Activated CD8-positive, alpha-beta T cell treated with anti-CD3 and anti-CD28 coated beads, Interleukin-2, amount 10 ng/mL, durations not matched to agents 7 days and 5 days (primary cell): ENCODE measurements at places on chromosomes 1 and 21. TPM values are rescaled to one million over a fixed set of nuclear protein-coding genes. Genes with fewer than 3 reads are reported as not detected.

The C1QB gene
- not detected for total RNA-seq

The GPR25 gene
- total RNA-seq, result 0.82 TPM

- no peak overlapping the region for H3K4me3 ChIP-seq
- no peaks in the 10 kb centered on the region for H3K27me3 ChIP-seq
Measured at GRCh38 chr1:34128186-34128889, 36.7 kb downstream of the CSMD2 start.

GRCh38 chr1:43997295-43997999 lies 6.0 kb downstream of the CCDC24 start:
- no peaks in the 10 kb centered on the region for H3K27me3 ChIP-seq
- H3K4me3 ChIP-seq, result no peak overlapping the region

DNA sequence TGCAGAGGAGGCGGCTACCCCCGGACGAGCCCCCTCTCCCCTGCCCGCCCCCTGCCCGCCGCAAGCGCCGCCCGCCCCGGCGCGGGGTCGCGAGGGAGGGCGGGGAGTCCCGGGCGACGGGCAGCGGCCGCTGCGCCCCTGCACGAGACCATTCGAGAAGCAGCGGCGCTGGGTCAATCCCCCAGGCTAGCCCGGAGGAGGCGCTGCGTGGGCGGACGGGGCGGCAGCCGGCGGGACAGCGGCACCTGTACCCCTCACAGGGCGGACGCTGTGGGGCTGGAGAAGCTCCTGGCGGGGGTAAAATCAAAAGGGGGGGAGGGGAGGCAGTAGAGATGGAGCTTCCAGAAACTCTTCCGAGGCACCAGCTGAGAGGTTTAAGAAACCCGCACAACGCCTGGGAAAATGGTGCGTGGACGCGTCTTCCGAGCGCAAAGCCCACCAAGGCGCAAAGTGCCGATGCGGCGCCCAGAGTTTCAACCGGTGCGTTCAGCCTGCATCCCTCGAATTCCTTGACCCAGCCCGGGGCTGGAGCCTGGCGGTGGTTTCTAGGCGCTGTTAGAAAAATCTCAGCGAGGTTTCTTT lies at the start of gene PLPPR5:
TSS of gene PLPPR5 (minus strand) at position 1 of the 582 bp plus-strand sequence. CDS start 190 bp downstream, outside the sequence.
- H3K27me3 ChIP-seq, result peaks cover 52% of the 10 kb centered on the region
- H3K4me1 ChIP-seq, result peaks cover 4% of the 10 kb centered on the region
- no peaks in the 10 kb centered on the region for H3K36me3 ChIP-seq
- DNase-seq, result peak; percentile 21

DNA sequence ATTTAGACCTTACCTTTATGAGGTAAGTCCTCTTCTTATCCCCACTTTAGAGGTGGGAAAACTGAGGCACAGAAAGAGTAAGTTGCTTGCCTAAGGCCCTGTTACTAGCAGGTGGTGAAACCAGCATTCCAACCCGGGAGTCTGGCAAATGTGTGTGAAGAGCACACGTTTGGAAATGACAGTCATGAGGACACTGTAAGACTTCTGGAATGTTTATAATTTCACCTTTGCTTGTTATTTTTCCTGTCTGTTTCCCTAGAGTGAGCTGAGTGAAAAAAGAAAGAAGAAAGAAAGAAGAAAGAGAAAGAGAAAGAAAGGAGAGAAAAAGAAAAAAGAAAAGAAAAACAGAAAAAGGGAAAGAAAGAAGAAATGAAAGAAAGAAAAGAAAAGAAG lies 21.2 kb upstream of the LGALS8 start:
- no peaks in the 10 kb centered on the region for H3K36me3 ChIP-seq
- peaks cover 12% of the 10 kb centered on the region for H3K4me1 ChIP-seq
- no peak for DNase-seq
- peaks cover 5% of the 10 kb centered on the region for H3K27me3 ChIP-seq

GRCh38 chr1:221264848-221265247 lies 385.6 kb downstream of the HLX start:
- H3K36me3 ChIP-seq, result no peaks in the 10 kb centered on the region
- H3K4me1 ChIP-seq, result no peaks in the 10 kb centered on the region
- H3K27me3 ChIP-seq, result no peaks in the 10 kb centered on the region
- H3K27ac ChIP-seq, result no peak overlapping the region

The BARHL2 gene
- not detected for total RNA-seq

The C8A gene
- not detected for total RNA-seq

GRCh38 chr1:208595745-208596144 lies 351.6 kb upstream of the PLXNA2 start:
- no peaks in the 10 kb centered on the region for H3K36me3 ChIP-seq
- DNase-seq, result no peak
- no peak overlapping the region for H3K4me3 ChIP-seq
- peaks cover 2% of the 10 kb centered on the region for H3K27me3 ChIP-seq
- no peaks in the 10 kb centered on the region for H3K4me1 ChIP-seq

DNA sequence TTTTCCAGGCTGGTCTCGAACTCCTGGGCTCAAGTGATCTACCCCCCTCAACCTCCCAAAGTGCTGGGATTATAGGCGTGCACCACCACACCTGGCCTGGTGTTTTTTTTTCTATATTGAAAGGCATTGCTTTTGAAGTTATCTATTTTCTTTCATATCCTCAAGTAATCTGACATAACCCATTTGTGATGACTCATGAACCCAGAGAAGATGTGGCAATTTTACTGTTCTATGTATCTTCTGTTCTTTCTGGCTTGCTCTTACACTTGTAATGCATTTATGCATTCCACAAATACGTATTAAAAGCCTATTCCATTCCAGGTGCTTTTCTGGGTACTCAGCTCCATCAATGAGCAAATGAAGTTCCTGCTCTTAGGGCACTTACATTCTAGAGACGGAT lies 29.9 kb upstream of the ERRFI1 start:
- no peak overlapping the region for H3K27ac ChIP-seq
- H3K4me1 ChIP-seq, result no peaks in the 10 kb centered on the region
- H3K27me3 ChIP-seq, result peaks cover 8% of the 10 kb centered on the region
- no peak for DNase-seq
- H3K4me3 ChIP-seq, result no peak overlapping the region
- H3K36me3 ChIP-seq, result no peaks in the 10 kb centered on the region

DNA sequence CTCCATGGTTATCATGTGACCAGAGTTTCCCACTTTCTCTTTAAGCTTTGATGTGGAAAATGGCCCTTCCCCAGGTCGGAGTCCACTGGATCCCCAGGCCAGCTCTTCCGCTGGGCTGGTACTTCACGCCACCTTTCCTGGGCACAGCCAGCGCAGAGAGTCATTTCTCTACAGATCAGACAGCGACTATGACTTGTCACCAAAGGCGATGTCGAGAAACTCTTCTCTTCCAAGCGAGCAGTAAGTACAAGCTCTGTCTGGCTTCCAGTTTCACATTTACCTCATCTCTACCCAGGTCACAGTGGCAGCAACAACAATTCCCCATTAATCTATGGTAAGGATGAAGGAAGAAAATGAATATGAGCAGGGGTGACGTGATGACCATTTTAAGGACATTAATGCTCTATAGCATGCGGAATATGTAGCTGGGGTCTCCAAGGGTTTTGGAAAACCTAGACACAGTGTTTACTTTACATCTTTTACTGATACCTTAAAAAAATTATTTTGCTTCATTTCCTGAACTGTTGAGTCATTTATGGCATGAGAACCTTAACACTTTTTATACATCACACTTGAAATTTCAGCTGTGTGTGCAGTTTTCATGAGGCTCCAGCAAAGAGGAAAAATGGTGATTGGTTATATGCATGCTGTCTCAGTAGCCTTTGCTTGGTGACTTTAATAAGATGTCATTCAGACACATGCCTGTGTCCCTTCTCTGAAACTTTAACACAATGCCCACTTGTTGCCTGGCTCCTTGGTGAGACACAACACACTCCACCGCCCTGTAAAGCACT lies 286.3 kb upstream of the SGIP1 start:
- no peaks in the 10 kb centered on the region for H3K27me3 ChIP-seq
- DNase-seq, result no peak
- H3K4me1 ChIP-seq, result peaks cover 43% of the 10 kb centered on the region
- no peaks in the 10 kb centered on the region for H3K36me3 ChIP-seq

The A3GALT2 gene
- not detected for total RNA-seq

- no peaks in the 10 kb centered on the region for H3K27me3 ChIP-seq
- H3K4me3 ChIP-seq, result peak overlapping the region; percentile 78
Measured at GRCh38 chr1:202958544-202959275, 598 bp upstream of the ADIPOR1 start.

- no peak within 1 kb of the TSS for H3K27ac ChIP-seq
- no peaks in the 10 kb centered on the region for H3K36me3 ChIP-seq
- H3K27me3 ChIP-seq, result no peaks in the 10 kb centered on the region
- H3K4me1 ChIP-seq, result no peaks in the 10 kb centered on the region
Measured at GRCh38 chr1:158754420-158754819, at the start of gene OR6K6. Gene OR6K6 (plus strand): TSS chr1:158754720. CDS start chr1:158754888, 168 bp downstream.

The CYP4A22 gene
- not detected for total RNA-seq

The SRGAP2B gene
- 35.6 TPM for total RNA-seq

- no peak overlapping the region for H3K27ac ChIP-seq
- no peaks in the 10 kb centered on the region for H3K4me1 ChIP-seq
- no peak for DNase-seq
- H3K4me3 ChIP-seq, result no peak overlapping the region
- no peaks in the 10 kb centered on the region for H3K27me3 ChIP-seq
- H3K36me3 ChIP-seq, result peaks cover 40% of the 10 kb centered on the region
Measured at GRCh38 chr21:39258207-39258606, 55.2 kb downstream of the BRWD1 start.

GRCh38 chr1:91546301-91546581 lies 45.6 kb downstream of the CDC7 start:
- peaks cover 8% of the 10 kb centered on the region for H3K27me3 ChIP-seq
- no peak for DNase-seq
- H3K27ac ChIP-seq, result no peak overlapping the region
- peaks cover 59% of the 10 kb centered on the region for H3K4me1 ChIP-seq
- H3K36me3 ChIP-seq, result peaks cover 30% of the 10 kb centered on the region

- no peaks in the 10 kb centered on the region for H3K4me1 ChIP-seq
- no peaks in the 10 kb centered on the region for H3K36me3 ChIP-seq
- no peak for DNase-seq
- no peak overlapping the region for H3K27ac ChIP-seq
- H3K27me3 ChIP-seq, result peaks cover 10% of the 10 kb centered on the region
- H3K4me3 ChIP-seq, result no peak overlapping the region
Measured at GRCh38 chr1:30670240-30671060, 52.9 kb downstream of the MATN1 start.

The CLCA4 gene
- total RNA-seq, result not detected

- no peaks in the 10 kb centered on the region for H3K4me1 ChIP-seq
- H3K36me3 ChIP-seq, result no peaks in the 10 kb centered on the region
- DNase-seq, result no peak
- H3K4me3 ChIP-seq, result no peak overlapping the region
- no peak overlapping the region for H3K27ac ChIP-seq
Measured at GRCh38 chr1:218804014-218804785, 369.5 kb upstream of the LYPLAL1 start.

The CXADR gene
- total RNA-seq, result 0.26 TPM

The MCOLN2 gene
- total RNA-seq, result 11.4 TPM

DNA sequence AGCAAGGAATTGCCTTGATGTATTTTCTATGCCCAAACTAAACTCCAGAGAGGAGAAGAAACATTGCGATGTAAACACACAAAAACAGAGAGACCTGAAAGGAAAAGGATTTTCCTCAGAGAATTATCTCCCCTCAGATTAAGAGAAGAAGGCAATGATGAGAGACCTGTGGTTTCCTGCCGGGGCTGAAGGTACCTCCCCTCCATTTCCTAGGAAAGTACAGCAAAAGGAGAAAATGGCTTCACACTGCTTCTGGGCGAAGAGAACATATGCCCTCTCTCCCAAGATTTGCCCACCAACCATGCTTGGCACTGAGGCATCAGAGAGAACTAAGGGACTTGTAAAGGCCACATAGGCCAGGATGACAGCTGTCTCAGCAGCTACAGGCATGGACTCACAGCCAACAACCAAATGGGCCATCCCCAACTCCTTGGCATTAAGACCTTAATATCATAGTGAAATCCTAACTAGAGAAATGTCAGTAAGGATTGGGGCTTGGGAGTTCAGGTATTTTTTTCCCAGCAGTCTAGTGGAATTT lies 523.0 kb downstream of the PTPRC start:
- peaks cover 3% of the 10 kb centered on the region for H3K36me3 ChIP-seq
- no peaks in the 10 kb centered on the region for H3K27me3 ChIP-seq
- peak overlapping the region; percentile 22 for H3K27ac ChIP-seq
- H3K4me1 ChIP-seq, result peaks cover 39% of the 10 kb centered on the region
- no peak overlapping the region for H3K4me3 ChIP-seq

The SH3D21 gene
- total RNA-seq, result 15.3 TPM

DNA sequence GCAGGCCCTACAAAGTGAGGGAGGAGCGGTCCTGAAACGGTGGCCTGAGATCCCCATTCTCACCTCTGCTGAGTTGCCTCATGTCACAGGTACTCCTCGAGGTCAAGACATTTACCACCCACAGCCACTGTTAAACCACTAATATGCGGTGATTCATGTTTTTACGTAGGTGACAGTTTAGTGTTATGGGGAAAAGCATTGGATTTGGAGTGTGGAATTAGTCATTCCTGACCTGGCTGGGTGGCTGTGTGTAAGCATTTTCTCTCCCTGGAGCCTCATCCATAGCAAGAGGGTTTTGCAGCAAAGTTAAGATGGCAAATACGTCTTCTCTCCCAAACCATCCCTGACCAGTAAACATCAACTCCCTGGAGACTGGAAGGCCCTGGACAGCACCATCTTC lies 57.8 kb upstream of the KCNJ6 start:
- no peak for DNase-seq
- no peaks in the 10 kb centered on the region for H3K36me3 ChIP-seq
- H3K4me3 ChIP-seq, result no peak overlapping the region
- H3K27ac ChIP-seq, result no peak overlapping the region
- H3K4me1 ChIP-seq, result no peaks in the 10 kb centered on the region

The CNIH3 gene
- 2.5 TPM for total RNA-seq

The TBX19 gene
- 1.4 TPM for total RNA-seq

GRCh38 chr1:58699011-58699762 lies 675 bp downstream of the MYSM1 start:
- peaks cover 22% of the 10 kb centered on the region for H3K36me3 ChIP-seq
- no peak for DNase-seq
- peaks cover 14% of the 10 kb centered on the region for H3K4me1 ChIP-seq
- H3K27me3 ChIP-seq, result peaks cover 5% of the 10 kb centered on the region
- peak overlapping the region; percentile 96 for H3K4me3 ChIP-seq
- H3K27ac ChIP-seq, result peak overlapping the region; percentile 100

The IGSF21 gene
- not detected for total RNA-seq

GRCh38 chr1:43359696-43360095 lies 915 bp downstream of the CDC20 start:
- peaks cover 62% of the 10 kb centered on the region for H3K36me3 ChIP-seq
- no peaks in the 10 kb centered on the region for H3K27me3 ChIP-seq
- peaks cover 60% of the 10 kb centered on the region for H3K4me1 ChIP-seq
- DNase-seq, result no peak

The RORC gene
- total RNA-seq, result 2.7 TPM

DNA sequence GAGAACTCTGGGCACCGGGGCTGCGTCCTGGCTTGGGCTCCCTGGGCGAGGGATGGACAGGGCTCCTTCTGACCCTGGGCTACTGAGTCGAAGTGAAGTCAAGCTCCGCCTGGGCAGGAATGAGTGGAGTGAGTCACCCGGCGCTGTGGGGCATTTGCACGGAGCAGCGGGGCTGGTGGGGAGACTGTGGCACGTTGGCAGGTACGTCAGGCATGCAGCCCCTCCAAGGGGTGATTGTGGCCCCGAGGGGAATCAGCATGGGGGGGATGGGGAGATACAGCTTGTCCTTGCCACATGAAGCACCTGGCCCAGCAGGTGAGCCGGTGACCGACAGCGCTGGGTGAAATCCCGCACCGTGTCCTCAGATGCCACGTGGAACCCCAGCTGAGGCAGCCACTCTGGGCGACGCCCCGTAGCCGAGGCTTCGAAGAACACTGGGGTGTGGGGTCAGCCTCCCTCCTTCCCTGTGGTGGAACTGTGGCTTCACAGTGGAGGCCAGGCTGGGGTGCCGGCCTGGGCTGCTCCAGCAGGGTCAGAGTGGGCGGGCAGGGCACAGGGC lies 62.3 kb downstream of the COL18A1 start:
- H3K4me3 ChIP-seq, result no peak overlapping the region
- no peaks in the 10 kb centered on the region for H3K36me3 ChIP-seq
- peaks cover 8% of the 10 kb centered on the region for H3K27me3 ChIP-seq
- DNase-seq, result no peak
- peaks cover 9% of the 10 kb centered on the region for H3K4me1 ChIP-seq
- H3K27ac ChIP-seq, result no peak overlapping the region

The RUNX3 gene
- total RNA-seq, result 147 TPM
